Inflammatory macrophage (primary cell): ENCODE measurements at places on chromosomes 5 and 9.
A peak's percentile ranks its signal among the peaks of the same experiment; 100 is the strongest.

DNA sequence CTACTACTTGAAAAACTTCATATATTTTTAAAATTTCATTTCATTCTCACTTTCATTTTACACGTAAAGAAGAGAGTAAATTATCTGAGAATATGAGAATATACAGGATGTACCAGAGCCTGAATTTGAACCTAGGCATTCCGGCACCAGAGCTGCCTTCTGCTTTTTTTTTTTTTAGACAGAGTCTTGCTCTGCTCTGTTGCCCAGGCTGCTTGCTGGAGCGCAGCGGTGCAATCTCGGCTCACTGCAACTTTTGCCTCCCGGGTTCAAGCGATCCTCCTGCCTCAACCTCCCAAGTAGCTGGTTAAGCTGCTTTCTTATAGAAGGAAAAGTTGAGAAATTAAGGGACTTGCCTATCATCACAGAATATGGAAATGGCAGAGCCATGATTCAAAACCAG is 540.1 kb downstream of the EBF1 start:
- no peak for DNase-seq

DNA sequence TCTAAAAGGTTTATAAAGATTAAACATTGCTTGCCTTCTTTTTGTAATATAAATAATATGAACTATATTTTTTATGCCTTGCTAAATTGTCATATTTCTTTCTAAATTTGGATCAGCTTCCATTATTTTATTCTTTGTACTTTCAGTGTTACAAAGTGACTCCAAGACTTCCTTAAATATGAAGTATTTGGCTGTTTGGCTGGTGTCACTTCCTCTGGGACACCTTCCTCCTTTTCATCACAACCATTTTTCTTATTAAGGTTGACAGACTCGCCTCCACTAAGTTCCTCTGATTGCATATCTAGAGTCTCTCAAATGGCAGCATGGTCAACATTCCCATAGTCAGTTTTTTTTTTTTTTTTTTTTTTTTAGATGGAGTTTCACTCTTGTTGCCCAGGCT is 73.8 kb upstream of the SLC1A1 start:
- peak; percentile 42 for DNase-seq

DNA sequence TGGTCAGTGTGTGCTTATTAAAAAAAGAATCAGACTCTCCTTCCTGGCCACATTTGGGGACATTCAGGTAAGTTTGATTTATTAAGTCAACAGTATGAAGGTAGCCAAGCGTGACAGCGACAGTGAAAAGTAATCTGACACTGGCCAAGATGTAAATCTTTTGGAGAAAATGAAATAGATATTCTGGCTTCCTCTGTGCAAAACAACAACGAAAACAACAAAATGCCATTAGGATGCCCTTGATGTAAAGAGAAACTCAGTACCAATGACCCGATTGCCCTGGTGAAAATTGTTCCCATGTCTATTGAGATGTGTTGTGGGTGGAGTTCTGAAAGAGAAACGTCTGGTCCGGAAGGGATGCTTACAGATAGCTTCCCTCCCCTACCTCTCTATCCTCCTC is 267.8 kb downstream of the MAT2B start:
- DNase-seq = no peak

DNA sequence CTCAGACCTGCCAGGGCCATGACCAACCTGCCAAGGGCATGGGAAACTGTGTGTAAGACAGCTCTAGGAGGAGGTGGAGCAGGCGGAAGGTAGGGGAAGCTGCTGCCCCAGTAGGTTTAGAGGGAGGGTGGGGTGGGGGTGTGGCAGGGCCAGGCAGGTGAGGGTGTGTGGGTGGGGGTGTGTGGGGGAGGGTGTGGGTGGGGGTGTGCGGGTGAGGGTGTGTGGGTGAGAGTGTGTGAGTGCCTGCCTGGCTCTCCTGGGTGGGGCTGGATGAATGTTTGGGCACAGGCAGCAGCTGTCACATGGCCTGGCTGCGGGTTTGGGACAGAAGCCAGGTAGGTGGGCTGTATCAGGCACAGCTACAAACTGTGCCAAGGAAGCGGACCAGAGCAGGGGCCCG is 8.8 kb upstream of the N4BP3 start:
- no peak for DNase-seq

- DNase-seq = no peak
Measured at GRCh38 chr5:31948006-31948405, 226.1 kb downstream of the GOLPH3 start.

DNA sequence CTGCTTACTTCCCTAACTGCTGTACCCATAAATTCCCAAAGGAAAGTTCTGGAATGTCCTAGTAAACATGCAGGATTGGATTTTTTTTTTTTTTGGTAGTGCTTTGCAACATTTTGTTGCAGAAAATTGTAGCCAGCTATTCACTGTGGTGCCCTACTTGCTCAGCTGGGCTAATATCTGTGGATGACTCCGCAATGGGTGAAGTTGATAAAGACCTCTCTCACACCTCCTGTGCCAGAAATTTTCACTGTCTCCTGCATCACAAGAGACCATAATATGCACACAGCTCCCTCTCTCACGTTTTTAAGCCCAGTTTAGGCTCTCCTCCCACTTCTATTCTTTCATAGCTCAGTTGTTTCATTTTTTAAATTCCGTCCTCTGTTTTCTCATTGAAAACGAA is 136.5 kb upstream of the C6 start:
- no peak for DNase-seq

DNA sequence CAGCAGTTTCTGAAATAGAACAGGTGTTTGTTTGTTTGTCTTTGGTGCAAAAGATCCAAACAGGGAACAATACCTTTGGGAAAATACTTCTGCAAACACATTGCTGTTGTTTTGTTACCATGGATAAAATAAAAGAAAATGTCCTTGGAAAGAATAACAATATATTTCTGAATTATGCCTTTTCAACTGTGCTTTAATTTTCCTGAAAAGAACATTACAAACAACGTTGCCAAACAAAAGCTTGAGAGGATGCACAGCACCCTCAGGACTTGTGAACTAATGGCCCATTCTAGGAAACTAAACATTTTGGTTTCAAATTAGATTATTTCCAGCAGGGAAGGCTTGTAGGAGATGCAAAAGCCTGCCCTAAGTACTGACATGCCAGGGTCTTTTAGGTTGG is 967.2 kb downstream of the TLE4 start:
- DNase-seq = no peak

DNA sequence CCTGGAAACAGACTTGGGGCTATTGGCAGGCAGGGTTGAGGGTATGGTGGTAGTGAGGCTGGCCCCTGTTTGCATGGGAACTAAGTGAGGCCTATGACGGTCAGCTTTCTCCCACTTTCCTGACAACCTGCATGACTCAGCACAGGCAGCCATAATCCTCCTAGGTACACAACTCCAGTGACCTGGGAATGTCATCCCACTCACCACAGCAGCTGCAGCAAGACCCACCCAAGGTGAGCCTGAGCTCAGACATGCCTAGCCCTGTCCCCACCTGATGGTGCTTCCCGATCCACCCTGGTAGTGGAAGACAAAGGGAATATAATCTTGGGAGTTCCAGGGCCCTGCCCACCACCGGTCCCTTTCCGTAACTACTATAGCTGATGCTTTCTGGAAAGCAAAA is 178.7 kb downstream of the NDUFS4 start:
- no peak for DNase-seq

GRCh38 chr5:167642181-167642580 is 649.3 kb upstream of the WWC1 start:
- no peak for DNase-seq

- DNase-seq = no peak
Measured at GRCh38 chr5:147065071-147065470, 169.8 kb upstream of the STK32A start.
